ENCODE measurements at places on chromosomes 16 and 17.

DNA sequence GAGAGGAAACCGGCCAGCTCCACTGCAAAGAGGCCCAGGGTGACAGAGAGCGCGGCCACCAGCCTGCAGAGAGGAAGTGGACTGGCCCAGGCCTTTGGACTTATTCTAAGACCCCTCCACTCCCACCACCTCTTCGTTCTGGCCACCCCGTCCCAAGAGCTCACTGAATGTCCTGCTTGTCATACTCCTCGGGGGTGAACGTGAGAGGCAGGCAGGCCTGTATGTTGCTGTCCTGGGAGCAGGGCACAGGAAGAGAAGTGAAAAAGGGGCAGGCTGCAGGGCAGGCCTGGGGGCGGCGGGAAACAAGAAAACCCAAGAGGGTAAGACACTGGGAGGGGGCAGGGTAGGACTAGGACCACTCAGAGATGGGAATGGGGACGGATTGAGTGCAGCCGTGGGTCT is 384 bp downstream of the TMEM107 start:
- DNase-seq = no peak

DNA sequence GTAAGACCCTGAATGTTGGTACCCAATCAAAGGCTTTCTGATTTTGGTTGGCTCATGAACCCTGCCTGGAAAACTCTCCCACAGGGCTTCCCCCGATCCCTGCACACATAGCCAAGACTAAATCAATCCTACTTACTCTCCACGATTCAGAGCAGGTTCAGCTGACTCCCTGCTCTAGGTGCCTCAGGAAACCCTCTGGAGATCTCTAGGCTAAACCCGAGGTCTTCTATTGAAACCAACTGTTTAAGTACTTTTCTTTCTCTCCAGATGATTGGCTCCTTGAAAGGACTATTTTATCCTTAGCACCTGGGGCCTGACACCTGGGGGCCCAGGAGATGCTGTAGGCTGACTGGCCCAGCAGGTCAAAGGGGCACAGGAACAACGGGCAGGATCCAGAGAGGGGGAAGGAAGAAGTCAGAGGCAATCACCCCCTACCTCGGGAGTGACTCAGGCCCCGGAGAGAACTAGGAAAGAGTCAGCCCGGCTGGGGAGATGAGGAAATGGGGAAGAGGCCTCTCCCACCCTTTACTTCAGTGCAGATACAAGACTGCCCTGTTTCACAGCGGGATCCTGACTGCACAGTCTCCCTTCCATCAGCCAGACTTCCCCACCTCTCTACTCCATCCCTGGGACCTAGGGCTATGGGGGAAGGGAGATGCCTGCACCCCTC is 2.0 kb downstream of the TBC1D10B start:
- no peak for DNase-seq

DNA sequence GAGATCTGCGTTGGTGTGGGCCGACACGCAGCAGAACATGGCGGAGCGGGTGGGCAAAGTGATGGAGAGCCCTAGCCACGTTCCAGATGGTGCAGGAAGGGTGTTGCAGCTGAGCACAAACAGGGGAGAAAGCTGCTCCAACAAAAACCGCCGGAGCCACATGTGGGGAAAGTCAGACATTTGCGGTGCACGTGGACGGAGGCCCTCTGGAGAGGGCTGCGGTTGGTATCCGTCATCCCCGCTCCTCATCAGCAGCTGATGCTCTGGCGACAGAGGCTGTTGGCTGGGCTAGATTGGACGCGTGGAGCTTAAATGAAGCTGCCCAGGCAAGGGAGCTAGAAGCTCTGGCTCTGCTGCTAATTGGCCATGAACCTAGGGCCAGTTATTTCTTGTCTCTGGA is 43.5 kb upstream of the ADCY9 start:
- no peak for DNase-seq

DNA sequence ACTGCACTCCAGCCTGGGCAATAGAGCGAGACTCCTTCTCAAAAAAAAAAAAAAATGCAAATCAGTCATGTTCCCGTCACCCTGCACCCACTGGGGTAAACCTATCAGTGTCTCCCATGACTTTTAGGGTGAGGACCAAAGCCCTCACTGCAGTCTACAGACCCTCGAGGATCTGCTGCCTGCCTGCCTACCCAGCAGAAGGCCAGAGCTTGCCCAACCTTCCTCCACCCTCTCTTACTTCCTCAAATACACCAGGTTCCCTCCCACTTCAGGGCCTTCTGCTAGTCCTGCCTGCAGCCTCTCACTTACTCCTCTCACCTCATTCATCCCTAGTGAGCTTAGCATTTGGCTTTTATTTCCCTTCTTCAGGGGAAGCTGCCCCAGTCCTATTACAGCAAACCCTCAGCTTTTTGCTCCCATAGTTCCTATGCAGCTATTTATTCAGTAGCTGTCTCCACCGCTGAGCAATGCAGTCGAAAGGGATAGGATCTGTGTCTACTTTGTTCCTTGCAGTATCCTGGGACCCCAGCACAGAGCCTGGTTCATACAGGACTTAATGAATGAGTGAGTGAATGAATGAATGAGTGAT is 17.8 kb upstream of the TOB1 start:
- DNase-seq = no peak

DNA sequence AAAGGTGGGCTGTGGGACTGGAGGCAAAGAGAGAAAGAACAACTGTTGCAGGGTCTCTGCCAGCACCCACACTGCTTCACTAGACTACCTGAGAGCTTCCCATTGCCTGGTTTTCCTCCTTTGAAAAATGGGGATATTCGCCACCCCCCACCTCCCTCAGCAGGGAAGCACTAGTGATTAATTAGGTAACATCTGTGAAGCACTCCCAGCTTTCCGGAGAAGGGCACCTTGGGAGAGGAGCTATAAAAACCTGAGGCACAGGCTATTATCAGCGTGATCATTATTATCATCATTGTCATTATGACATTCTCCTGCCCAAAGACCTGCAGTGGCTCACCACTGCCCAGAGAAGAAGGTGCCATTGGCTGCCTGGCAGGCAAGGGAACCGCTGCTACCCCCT is 83.5 kb downstream of the XYLT1 start:
- DNase-seq = no peak

GRCh38 chr16:85928401-85928820 is 29.4 kb downstream of the IRF8 start:
- peak; percentile 78 for DNase-seq

GRCh38 chr17:61209525-61209924 is 190.1 kb upstream of the TBX2 start:
- no peak for DNase-seq

DNA sequence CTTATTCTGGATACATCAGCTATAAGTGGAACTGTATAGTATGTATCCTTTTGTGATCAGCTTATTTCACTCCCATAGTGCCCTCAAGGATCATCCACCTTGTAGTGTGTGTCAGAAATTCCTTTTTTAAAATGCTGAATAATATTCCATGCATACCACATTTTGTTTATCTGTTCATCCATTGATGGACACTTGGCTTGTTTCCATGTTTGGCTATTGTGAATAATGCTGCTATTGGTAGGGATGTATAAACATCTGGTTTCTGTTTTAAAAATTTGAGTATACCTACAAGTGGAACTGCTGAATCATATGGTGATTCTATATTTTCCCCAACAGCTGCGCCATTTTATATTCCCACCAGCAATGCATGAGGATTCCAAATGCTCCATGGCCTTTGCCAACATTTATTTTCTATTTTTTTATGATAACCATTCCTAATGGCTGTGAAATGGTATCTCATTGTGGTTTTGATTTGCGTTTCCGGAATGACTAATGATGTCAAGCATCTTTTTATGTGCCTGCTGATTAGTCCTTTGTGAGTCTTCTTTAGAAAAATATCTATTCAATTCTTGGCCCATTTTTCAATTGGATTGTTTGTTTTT is 11.6 kb downstream of the RCVRN start:
- no peak for DNase-seq

GRCh38 chr17:73140566-73140965 is 24.2 kb upstream of the SSTR2 start:
- DNase-seq = no peak

DNA sequence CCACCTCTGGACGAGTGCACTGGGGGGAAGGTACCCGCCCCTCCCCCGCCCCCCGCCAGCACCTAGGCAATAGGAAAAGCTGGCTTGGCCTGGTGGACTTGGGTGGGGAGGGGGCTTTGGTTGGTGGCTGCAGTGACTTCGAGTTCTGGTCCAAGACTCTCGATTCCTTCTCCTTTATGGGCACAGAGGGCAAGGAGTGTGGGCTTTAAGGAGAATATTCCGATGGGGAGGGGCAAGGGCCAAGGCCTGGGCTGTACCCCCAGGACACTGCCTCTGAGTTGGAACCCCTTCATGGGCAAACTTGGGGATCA is 409 bp downstream of the ACSF2 start:
- DNase-seq = no peak

- no peak for DNase-seq
These were observed 13.5 kb downstream of the SCO1 start for GRCh38 chr17:10683853-10684252.

DNA sequence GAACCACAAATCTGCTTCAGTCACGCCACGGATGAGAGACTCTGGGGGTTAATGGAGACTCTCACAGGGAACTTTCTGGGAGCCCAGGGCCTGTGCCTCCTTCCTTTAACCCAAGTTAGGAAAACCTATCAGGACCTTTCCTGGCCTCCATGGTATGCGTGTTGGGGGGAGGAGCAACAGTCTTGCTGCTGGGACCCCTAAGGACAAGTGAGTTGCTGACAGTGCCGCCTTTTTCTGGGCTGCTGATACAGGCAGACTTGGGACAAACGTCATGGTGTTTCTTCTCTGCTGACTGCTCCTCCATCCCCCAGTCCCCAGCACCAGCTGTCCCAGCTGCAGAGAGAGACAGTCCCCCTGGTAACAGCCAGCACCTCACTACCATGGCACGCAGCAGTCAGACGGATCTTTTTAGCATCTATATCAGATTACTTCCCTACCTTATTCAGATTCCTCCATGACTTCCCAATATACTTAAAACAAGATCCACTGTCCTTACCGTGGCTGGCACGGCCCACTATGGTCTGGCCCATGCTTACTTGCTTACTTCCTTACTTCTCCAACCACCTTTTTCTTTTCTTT is 6.5 kb downstream of the DPEP2NB start:
- no peak for DNase-seq

DNA sequence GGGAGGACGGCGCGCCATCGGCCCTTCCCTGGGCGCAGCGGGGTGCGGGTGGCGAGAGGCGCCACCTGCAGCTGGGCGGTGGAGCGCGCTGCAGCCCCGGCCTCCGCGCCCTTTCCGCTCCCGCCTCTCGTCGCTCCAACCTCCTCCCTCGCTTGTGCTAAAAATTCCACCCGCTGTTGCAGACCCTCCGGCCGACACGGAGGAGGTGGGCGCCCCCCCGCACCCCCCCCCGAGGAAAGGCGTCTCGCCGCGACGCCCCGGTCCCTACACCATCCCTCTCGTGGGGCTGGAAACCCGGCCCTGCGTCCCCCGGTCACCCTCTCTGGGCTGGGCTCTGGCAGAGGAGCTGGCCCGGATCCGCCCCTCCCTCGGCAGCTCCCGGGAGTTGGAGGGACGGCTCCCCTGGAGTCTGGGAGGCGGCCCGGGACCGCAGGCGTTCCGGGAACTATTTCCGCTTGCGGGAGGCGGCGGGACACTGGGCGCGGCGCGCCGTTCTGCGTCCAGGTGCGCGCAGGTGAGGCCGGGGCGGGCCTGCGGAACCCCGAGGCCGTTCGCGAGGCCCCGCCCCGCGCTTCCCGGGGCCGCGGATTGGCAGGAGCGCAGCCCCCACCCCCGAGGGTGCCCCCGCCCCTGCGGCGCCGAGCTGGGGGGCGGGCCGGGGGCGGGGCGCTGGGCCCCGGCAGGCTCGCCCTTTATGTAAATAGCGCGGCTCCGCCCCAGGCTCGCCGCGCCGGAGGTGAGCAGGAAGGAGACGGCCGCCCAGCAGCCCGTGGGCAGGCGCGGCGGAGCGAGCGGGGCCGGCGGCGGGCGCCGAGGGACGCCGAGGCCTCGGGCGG is at the start of gene LLGL2:
Gene LLGL2, plus strand, starts transcription at position 728 of the 836 bp plus-strand sequence. CDS start 17,730 bp downstream, outside the sequence.
- peak; percentile 53 for DNase-seq

DNA sequence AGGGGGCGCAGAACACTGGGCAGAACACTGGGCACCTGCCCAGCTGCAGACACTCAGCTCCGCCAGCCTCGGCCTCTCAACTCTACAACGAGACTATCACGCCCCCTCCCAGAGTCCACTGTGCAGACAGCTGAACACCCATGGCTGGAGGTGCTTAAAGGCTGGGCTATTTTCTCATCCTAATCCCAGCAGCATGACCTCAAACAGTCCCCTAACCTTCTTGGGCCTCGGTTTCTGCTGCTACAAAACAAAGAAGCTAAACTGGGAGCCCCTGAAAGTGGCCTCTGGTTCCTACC is 27.7 kb upstream of the ZNF469 start:
- DNase-seq = no peak

DNA sequence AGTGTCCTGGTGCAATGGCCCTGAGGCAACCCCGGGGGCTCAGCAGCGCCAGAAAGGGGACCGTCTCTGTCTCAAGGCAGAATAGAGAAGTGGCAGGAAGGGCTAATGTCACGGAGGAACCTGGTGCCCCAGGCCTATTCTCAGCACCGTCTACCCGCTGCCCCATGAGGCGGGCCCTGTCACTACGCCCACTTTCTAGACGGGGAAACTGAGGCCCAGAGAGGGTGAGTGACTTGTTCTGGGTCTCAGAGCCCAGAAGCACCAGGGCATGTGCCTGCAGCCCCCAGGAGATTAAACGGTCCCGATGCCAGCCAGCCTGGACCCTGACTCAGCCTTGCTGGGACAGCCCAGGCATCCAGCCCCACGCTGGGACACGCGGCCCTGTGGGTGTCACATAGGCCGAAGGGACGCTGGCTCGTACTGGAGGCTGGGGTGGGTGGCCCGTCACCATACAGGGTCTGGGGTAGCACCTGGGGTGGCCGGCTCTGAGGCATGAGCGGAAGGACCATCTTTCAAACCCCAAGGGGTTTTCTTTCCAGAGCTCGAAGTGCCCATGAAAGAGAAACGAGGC is 40.2 kb upstream of the PABPN1L start:
- DNase-seq = no peak

GRCh38 chr17:50531428-50532025 is 1.0 kb upstream of the EPN3 start:
- DNase-seq = no peak

- no peak for DNase-seq
These were observed 28.7 kb downstream of the UNK start for GRCh38 chr17:75813081-75814020.

DNA sequence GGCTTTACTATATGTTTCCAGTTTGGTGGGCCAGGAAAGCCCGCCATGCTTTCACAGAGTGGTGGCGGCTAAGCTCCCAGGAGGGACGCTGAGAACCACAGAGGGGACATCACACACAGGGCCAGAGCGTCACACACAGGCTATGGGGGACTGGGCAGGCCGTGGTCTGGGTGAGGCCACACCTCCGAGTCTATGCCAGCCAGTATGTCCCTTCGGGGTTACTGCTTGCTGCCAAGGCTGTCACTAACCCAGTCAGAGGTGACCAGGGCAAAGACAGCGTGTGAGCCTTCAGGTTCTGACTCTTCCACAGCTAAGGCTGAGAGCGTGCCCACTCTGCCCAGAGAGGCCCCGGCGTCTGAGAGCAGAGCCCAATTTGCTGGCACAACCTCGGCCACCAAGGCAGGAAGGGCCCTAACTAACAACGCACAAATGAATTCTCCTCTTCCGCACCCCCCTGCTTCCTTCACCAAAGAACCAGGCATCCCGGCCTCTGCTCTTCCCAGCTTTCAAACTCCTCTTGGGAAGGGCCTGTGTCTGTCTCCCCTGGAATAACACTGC is 2.9 kb downstream of the PLD6 start:
- DNase-seq = no peak

GRCh38 chr16:11418506-11418905 is 73.2 kb downstream of the RMI2 start:
- DNase-seq = no peak

- no peak for DNase-seq
These were observed 31.4 kb downstream of the CAPNS2 start for GRCh38 chr16:55597928-55598327.

Measured in hindlimb muscle (tissue), 1 donor.